ENCODE measurements at places on chromosomes 5 and 9.

DNA sequence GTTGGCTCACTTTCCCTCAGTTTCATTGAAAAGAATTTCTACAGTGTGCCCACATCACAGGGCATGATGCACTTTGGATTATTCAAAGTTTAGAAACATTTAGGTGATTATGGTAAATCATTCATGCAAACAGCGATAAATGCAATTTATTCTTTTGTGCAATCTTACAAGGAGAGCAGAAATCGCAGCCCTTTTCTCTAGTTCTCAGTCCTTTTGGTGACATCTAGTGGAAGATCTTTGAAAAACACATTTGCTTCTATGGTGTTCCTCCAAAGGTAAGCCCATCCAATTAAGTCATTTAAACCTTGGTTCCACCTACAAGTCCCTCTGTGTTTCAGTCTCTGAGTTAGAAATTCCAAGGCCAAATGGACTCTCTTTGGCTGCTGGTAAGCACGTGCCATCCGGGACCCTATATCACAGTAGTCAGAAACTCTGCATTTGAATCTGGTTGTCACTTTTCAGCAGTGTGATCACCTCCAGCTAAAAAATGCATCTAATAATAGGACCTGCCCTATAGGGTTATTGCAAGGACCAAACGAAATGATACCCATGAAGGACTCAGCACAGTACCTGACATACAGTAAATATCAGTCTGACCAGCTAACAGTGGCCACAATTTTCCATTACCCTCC lies 66.4 kb downstream of the MACROH2A1 start:
- DNase-seq: no peak

- DNase-seq: no peak
Measured at GRCh38 chr5:65026816-65027548, 258.3 kb downstream of the CWC27 start.

DNA sequence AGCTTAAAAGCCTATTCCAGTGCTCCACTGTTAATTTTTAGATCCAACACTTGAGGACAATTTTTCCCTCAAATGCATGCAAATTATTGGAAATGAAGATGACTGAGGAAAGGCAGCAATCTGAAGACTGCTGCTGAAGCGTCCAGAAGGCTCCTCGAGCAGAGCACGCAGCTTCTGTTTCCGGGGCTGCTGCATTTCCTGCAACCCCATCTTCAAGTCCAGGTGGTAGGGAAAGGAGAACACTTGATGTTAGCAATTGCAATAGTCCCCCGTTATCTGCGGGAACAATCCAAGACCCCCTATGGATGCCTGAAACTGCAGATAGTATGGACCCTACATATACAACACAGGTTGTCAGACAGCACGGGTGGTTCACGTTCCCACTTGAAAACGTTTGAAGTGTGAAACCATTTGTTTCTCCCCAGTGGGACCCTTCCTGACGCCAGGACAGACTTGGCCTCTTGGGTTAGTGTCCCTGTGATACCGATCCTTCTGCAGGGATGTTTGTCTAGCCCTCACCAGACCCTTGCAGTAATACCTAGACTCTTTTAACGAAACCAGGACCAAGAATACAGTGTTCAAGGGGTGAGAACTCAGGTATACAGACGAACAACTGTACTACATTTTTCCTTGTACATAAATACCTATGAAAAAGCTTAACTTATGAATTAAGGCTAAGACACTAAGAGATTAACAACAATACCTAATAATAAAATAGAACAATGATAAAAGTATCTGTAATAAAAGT lies 152.3 kb downstream of the HSD17B3 start:
- no peak for DNase-seq

DNA sequence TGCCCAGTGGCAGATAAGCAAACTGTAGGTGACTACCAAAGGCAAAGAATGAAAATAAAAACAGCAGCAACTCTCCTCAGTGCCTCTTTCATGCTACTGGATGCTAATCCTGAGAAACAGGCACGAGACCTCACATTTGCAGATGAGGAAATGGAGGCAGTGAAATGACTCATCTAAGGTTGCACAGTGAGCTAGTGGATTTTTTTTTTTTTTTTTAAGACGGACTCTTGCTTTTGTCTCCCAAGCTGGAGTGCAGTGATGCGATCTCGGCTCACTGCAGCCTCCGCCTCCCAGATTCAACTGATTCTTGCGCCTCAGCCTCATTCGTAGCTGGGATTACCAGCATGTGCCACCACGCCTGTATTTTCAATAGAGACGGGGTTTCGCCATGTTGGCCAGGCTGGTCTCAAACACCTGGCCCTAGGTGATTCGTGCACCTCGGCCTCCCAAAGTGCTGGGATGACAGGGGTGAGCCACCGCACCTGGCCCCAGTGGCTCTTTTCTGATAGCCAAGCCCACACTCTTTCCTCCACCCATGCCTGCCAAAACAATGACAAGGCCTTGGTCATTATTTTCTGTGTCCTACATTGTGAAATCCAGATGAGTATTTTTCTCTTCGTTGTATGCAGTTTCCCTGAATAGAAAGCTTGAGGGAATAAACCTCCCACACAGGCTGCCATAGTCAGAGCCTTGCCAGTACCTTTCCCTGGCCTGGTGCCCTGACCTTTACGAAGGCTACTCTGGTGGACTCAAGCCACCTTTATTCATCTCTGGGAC lies 19.2 kb downstream of the DOCK2 start:
- DNase-seq: no peak

DNA sequence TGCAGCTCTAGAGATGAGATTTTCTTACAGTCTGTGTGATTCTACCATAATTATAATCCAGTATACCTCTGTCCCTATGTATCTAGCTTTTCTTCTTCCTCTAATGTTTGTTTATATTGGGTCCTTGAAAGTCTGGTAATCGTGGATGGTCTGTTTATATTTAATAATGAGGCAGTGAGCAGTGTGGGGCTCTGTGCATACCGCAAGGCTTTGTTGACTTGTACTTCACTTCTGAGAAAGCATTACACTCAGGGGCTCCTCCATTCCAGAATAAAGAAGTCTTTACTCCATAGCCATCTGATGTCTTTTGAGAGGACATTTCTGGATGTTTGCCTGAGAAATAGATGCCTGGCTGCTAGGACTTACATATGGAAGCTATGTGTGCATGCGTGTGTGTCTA lies 4.5 kb upstream of the MPDZ start:
- DNase-seq: no peak

- DNase-seq: no peak
Measured at GRCh38 chr5:35938568-35939227, at the start of gene CAPSL. TSS of gene CAPSL (minus strand) at chr5:35938622. CDS start at chr5:35921120, 17,502 bp downstream.

Data from NCI-H187 (cell line).